ENCODE measurements at places on chromosomes 6 and 20.

- no peak for DNase-seq
Observed at GRCh38 chr20:15498926-15499325, 1074.3 kb downstream of the KIF16B start.

DNA sequence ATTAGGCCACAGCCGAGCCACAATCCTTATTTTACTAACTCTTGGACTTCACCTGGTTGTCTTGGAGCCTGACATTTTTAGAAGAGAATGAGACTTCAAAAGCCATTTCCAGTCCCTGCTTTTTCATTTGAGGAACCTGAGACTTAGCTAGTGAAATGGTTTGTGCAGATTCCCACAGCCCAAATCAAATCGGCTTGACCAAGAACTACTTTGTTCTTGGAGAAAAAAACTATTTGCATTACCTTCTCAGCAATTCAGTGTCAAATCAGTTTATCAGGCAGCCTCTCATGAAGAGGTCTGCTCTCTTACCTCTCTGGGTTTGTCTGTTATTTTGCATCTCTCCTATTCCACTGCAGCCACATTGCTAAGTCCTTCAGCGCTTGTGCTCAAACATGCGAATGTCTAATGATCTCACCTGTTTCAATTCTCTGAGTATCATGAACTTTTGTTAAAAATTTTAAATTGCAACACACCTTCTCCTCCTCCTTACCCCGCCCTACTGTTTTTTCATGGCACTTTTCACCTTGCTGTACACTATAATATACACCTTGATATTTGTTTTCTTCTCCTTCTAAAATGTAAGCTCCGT lies 573 bp upstream of the IFNGR1 start:
- no peak for DNase-seq

DNA sequence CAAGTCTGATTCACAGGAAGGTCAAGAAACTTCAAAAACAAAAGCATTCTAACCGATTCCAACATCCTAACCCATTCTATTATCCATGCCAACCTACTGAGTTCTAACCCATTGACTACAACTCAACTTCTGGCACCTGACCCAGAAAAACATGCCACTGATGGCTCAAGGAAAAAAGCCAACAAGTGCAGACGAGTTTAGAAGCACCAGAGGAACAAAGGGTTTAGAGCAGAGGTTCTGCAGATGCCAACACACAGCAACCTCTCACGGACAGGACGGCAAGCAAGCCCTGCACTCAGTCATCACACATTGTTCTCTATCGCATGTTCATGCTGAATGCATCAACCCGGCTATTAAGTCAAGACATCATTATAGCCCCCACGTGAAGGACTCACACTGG lies 25.2 kb upstream of the MC3R start:
- DNase-seq = no peak

- no peak for DNase-seq
Observed at GRCh38 chr6:157995458-157995857, 13.8 kb downstream of the SYNJ2 start.

GRCh38 chr6:26311385-26312095 lies 53.5 kb upstream of the BTN3A2 start:
- peak; percentile 54 for DNase-seq

All from activated T-cell treated with anti-CD3 and anti-CD28 coated beads for 4 hours (primary cell).